Left forelimb (tissue), 1 donor: ENCODE measurements at places on chromosomes 16 and 17.

GRCh38 chr17:74152591-74153455 lies 50.7 kb upstream of the RPL38 start:
- peak; percentile 59 for DNase-seq

DNA sequence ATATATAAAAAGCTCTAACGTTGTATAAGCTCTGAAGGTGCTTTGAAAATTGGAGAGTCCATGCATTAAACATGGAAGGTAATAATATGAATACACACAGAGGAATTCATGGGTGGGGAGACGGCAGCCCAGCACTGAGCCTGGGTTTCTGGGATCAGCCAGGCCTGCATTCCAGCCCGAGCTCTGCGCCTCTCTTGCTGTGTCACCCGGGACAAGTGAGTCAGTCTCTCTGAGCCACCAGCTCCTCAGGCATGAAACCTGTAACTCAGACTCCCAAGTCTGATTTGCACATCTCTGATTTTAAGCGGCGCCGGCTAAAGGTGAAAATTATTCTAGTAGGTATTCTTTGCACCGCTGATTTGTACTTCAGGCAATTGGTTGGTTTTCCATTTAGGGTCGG lies 238.8 kb downstream of the MRTFB start:
- DNase-seq: no peak

DNA sequence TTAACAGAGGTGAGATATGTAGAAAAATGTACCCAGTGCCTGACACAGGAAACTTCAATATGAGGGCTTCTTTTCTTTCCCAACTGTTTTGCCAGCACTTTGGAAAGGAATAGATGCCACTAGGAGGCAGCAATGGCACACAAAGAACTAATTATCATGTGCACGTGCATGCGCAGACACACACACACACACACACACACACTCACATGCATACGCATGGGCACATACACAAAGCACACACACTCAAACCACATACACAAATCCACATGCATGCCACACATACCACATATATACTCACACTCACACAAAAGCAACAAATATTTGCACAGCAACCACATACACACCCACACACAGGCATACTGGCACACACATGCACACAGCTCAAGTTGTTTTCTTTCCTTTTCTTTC lies 8.8 kb upstream of the CEP112 start:
- no peak for DNase-seq

DNA sequence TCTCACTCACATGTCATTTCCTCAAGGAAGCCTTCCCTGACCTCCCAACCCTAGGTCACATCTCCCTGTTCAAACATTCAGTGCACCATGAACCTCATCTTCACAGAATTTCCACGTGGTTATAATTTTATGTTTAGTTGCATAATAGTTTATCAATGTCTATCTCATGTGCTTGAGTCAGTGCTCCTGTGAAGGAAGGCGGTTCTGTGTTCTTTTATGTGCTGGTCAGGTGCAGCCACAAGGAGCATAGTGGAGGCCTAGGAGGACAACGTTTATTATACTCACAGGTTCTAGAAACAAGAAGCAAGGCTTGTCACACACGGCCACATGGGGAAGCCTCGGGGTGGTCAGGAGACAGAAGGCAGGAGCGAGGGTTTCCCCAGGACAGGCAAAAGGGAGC lies 34.5 kb upstream of the SCNN1B start:
- no peak for DNase-seq

DNA sequence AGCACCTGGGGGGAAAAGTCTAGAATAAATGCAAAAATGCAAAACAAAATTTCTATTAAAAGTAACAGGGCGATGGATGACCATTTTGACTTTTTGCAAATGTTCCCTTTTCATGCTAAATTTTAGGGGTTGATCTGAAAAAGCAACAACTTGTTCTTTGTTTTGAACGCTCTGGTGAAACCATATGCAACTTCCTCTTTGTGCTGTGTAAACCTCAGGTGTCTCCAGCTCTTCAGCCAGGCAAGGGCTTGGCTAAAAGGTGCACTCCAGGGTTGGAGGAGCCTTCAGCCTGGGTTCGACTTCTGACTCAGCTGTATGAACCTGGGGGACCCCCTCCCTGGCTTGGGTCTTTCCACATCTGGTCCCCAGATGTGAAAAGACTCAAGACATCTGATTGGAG lies 9.5 kb downstream of the IRF8 start:
- DNase-seq: no peak

GRCh38 chr16:8975039-8975438 lies 11.3 kb upstream of the USP7 start:
- no peak for DNase-seq

DNA sequence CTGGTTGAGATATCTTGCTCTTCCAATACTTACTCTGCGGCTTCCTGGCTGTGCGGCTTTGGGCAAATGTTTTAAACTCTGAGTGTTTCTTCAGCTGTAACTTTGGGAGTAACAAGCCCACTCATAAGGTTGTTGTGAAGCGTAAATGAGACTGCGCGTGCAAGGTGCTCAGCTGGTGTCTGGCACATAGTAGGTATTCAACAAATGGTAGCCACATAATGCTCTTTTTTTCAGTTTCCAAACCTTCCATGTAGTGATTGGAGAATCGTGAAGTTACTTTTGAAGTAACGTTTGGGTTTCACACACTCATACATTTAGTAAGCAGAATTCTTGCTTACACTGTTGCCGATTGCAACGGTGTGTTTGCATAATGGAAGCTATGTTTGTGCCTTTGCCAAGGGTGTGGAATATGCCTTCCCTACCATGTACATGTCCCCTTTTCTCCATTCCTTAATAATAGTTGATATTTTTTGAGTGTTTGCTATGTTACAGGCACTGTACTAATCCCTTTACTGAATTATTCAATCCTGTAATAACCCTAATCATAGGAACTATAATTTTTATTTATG lies 829 bp downstream of the DHRS7B start:
- DNase-seq: no peak

DNA sequence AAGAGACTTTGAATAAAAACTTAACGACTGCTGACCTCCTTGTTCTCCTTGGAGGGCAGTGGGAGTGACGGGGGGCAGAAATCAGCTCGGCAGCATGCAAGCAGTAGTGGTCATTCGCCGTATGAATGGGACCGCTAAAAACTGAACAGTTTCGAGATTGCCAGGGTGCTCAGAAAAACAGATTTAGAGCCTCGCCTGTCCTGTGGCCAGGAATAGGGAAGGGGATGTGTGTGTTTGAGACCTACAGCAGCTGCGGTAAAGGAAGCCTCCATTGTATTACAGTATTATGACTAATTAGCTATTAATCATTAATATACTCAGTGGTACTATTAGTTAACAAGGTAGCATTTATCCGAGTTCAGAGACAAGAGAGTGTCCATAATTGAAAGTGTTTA lies 670 bp upstream of the ZNF652 start:
- DNase-seq: no peak
